ENCODE measurements at places on chromosomes 3 and 15. TPM values are rescaled to one million over a fixed set of nuclear protein-coding genes. Genes with fewer than 3 reads are reported as not detected.

The MYRIP gene
- total RNA-seq: not detected

The GAP43 gene
- total RNA-seq: not detected

The PARL gene
- total RNA-seq: 63.9 TPM

The SNURF gene
- total RNA-seq: 11.9 TPM

The REC114 gene
- total RNA-seq: not detected

The CYP1A2 gene
- total RNA-seq: not detected

The NR1I2 gene
- not detected for total RNA-seq

The CATSPER2 gene
- 0.36 TPM for total RNA-seq

The FBXW12 gene
- not detected for total RNA-seq

The GREM1 gene
- total RNA-seq: 21.2 TPM

The AMOTL2 gene
- 45.0 TPM for total RNA-seq

The PRTG gene
- 12.5 TPM for total RNA-seq

The SNAPC5 gene
- 51.7 TPM for total RNA-seq

The SLC30A4 gene
- total RNA-seq: 1.7 TPM

The ZNF660 gene
- total RNA-seq: not detected

The PRSS50 gene
- not detected for total RNA-seq

The GPR149 gene
- not detected for total RNA-seq

The HYKK gene
- 5.2 TPM for total RNA-seq

The MKRN3 gene
- total RNA-seq: 2.8 TPM

The NR2C2 gene
- 19.4 TPM for total RNA-seq

The MRAS gene
- total RNA-seq: 11.0 TPM

The HEMK1 gene
- total RNA-seq: 3.5 TPM

The GPR156 gene
- 0.57 TPM for total RNA-seq

The IL20RB gene
- 1.2 TPM for total RNA-seq

The CPEB1 gene
- total RNA-seq: 3.4 TPM

The IMPG2 gene
- not detected for total RNA-seq

The ZBED2 gene
- total RNA-seq: 0.18 TPM

The GOLGA8T gene
- total RNA-seq: 0.66 TPM

The SPINK8 gene
- not detected for total RNA-seq

The TGM4 gene
- total RNA-seq: 0.05 TPM

The OCA2 gene
- total RNA-seq: 0.13 TPM

Data from A549 treated with DMSO at 1 μM for 4 hours (cell line).